Stimulated activated effector memory CD8-positive, alpha-beta T cell treated with anti-CD3 and anti-CD28 coated beads, Interleukin-12 subunit alpha, Interleukin-12 subunit beta, amount 100 ng/mL, for 72 hours (primary cell): ENCODE measurements at places on chromosomes 16 and 17.
A peak's percentile ranks its signal among the peaks of the same experiment; 100 is the strongest.

- no peak for DNase-seq
These were observed 21.9 kb downstream of the DYNLL2 start for GRCh38 chr17:58105093-58105492.

DNA sequence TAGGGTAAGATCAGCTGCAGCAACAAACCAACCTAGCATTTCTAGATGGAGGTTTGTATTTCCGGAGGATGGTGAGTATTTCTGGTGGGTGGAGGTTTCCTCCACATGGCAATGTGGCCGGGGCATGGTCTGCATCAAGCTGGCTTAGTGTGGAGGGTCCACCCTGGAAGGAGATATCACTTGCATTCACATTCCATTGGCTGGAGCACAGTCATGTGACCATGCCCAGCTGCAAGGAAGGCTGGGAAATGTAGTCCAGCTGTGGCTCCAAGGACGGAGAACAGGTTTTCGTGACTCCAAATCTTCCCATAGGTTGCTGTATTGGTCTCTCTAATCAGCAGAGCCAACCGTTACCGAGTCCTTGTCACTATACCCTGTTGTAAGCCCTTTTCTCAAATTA, 68.7 kb downstream of the RAI1 start:
- DNase-seq = peak; percentile 31

- DNase-seq = no peak
These were observed 791.3 kb upstream of the SOX9 start for GRCh38 chr17:71329310-71330098.

DNA sequence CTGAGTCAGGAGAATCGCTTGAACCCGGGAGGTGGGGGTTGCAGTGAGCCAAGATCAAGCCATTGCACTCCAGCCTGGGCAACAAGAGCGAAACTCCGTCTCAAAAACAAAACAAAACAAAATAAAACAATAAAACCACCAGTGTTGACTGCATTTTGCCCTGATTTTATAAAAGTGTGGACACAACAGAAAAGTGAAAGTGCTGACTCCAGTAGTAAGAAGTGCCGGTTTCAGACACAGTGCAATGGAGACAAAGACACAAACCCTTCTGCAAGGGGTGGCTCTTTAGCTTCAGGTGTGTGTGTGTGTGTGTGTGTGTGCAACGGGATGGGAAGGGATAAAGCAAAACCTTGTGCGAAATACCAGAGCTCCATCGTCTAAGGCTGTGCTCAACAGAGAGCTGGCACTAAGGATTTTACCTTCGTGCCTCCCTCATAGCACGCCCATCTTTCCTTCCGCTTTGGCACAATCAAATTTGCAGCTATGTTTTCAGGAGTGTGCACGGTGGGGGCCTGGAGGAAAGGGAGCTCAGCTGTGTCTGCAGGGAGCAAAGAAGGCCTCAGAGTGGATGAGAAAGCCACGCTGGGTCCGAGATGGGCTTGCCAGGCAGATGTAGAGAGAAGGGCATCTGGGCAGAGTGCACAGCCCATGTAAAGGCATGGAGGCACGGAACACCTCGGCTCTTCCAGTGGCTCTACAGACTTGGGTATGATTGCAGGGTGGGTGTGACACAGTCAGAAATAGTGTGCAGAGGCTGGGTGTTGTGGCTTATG, 15.5 kb downstream of the MXRA7 start:
- no peak for DNase-seq

DNA sequence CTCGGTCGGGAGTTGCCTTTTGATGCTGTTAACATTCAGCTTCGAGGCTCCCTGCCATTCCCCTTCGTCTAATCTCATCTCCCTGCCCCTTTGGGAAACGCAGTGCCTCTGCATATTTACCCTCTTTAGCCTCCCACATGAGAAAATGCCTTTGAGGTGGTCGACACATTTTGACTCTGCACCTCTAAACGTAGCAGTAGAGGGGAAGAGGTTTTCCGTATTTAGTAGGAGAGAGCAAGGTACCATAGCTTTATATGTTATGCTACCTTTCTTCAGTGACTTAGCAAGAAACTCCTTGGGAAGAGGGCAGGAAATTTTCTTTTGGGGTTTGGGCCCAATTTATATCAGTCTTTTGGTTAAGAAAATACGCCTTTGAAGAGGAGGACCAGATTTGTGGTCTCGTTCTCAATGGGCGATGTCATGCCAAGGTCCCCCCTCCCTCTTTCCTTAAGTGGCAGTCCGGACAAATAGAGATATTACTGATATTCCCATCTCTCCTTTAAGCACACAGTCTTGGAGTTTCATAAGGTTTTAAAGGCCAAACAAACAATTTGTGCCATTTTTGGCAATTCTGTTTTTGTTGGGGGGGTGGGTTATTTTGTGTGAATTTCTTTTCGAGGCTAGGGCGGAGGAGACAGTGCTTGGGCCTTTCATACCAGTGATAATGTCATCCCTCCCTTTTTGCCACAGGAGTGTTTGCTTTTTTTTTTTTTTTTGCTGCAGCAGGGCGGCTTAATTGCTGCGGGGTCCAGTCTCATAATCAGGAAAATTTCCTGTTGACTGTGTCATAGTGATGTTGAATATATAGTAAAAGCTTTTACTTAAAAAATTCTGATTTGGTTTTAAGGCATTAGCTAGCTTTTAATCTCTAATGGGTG, 1.5 kb downstream of the PAFAH1B1 start:
- no peak for DNase-seq

- DNase-seq = no peak
These were observed 25.3 kb downstream of the ANKRD40 start for GRCh38 chr17:50682441-50682840.

- DNase-seq = no peak
These were observed 116.5 kb downstream of the ZNF778 start for GRCh38 chr16:89334050-89334449.

DNA sequence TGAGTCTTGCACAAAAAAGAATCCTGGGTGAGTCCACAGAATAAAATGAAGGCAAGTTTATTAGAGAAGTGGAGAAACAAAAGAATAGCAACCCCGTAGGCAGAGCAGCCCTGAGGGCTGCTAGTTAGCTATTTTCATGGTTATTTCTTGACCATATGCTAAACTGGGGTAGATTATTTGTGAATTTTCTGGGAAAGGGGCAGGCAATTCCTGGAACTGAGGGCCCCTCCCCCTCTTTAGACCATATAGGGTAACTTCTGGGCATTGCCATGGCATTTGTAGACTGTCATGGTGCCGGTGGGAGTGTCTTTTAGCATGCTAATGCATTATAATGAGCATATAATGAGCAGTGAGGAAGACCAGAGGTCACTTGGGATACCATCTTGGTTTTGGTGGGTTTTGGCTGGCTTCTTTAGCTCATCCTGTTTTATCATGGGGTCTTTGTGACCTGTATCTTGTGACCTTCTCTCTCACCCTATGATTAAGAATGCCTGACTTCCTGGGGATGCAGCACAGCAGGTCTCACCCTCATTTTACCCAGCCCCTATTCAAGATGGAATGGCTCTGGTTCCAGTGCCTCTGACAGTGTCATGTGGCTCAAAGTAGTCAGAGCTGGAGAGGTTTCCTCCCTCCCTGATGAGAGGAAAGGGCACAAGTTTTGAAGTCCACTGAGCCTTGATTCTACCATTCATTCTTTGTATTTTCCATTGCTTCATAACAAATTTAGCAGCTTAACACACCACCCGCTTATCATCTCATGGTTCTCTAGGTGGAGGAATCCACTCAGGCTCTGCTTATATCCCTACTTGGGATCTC, 55.7 kb upstream of the LGALS9 start:
- no peak for DNase-seq

DNA sequence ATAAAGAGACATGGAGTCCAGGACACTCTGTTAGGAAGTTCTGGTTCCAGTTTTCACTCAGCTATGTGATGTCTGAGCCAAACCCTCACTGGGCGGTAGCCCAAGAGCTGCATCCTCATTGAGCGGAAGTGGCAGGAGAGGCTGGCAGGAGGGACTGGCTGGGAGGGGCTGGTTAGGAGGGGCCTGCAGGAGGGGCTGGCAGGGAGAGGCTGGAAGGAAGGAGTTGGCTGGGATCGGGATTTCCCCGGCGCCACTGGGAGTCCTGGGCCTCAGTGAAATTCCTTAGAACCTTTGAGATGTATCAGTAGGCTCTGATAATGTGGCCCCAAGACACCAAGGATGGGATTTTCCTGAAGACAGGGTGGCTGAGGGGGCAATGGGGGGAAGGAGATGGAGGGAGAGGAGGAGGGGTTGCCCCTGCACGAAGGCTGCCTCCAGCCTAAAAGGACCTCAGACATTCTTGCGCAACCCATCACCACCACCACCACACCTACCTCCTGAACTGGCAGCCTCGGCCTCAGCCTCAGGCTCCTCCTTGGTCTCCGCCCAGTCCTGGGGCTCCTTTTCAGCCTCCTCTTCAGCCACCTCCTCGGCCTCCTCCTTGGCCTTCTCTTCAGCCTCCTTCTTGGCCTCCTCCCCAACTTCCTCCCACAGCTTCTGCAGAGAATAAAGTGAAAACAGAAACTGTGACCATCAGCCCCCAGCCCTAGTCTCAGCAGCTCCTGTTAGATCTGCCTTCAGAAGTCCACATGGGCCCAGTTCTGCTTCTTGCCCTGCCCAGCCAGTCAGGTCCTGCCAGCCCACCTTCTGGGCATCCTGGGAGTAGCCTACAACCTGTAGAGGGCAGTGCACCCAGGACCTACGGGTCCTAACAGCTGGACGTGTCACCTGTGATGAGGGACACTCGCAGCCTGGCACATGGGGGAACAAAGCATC, 31.7 kb downstream of the CNGB1 start:
- DNase-seq = no peak

- DNase-seq = no peak
These were observed 61.5 kb downstream of the DHRS7C start for GRCh38 chr17:9729735-9730420.

GRCh38 chr17:68356949-68357455, 65.7 kb downstream of the ARSG start:
- DNase-seq = no peak

GRCh38 chr17:4766723-4767122, 5.0 kb upstream of the TM4SF5 start:
- no peak for DNase-seq

GRCh38 chr17:30930495-30930894, 8.8 kb downstream of the ADAP2 start:
- no peak for DNase-seq

DNA sequence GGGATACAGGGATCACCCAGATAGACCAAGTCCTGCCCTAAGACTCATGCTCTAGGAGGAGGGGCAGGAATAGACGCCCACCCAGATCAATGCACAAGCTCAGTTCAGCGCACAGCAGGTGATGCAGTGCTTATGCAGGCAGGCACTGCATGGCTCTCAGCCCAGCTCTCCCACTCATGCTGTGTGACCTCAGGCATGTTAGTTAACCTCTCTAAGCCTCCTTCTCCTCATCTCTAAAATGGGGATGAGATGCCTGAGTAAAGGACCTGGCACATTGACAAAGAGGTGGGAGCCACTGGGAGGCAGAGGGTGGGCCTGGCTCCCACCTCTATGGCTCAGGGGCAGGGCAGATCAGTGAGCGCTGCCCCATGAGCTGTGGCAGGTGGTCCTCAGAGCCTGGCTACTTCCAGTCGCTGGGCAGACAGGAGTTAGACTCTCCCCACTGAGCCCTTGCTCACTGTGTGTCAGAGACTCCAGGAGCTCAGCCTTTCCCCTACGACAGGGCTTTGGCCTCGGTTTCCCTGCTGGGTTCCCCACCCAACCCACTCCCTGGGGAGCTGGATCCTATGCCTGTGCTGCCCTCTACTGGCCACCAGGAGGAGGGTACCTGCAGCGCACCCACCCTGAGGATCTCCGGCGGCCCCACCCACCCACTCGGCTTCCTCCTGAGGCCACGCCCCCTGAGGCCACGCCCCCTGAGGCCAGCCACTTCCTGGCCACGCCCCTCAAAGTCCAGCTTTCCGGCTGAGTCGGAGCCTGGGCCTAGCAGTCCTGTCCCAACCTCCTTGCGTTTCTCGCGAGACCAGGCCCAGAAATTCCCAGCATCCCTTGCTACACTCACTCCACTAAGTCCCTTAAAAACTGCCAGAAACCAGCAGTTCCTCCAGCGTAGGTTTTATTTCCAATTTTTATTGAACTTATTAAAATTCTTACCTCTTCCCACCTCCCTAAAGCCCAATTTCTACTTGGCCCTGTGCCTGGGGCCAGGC, 196.1 kb downstream of the GSG1L start:
- DNase-seq = peak; percentile 87

DNA sequence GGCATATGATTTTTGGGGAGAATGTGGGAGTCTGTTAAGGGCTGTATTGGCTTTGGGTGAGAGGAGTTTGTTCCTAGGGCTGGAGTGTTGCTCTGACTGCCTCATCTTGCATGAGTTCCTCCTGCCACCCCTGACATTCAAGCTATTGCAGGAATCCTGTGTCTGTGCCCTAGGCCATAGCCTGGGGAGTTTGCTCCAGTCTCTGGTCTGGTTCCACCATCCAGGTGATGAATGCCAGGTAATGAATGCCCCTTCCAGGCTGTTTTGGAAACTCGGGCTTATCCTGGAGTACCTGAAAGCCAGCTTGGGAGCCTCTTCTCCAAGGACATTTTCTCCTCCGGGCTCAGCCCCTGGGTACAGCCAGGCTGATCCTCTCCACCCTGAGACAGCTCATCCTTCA, 117.0 kb upstream of the IRX3 start:
- no peak for DNase-seq

GRCh38 chr17:79464318-79465010, 146.4 kb downstream of the RBFOX3 start:
- no peak for DNase-seq

GRCh38 chr17:6867849-6868248, 36.3 kb upstream of the TEKT1 start:
- DNase-seq = no peak

DNA sequence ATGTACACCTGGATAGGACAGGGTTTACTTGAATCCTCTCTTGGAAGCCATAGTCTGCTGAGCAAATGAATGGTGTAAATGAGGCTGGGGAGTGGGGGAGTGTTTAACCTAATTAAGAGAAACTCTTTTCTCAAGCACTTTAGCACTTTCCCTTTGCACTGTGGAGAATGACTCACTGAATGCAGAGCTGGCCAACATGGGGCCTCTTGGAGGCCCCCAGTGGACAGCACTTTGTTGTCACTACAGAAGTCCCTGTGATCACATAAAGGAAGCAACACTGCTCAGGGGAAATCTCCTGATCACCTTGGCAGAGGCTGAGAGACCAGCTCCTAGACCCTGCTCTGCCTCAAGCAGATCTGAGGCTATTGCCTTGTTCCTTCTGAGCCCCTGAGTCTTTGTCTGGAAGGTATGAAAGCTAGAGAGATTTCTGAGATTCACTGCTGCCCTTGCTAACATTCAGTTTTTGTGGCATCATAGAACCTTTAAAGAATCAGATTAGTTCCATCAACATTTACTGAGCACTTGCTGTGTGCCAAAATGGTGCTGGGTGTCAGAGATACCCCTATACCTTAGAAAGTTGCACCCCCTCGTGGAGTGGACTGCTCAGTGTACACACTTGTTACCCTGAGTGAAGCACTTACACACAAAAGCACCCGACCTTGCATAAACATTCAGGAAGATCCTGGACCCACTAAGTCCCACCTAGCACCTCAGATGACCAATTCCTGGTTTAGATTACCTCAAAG, 230.1 kb upstream of the CCL2 start:
- no peak for DNase-seq

DNA sequence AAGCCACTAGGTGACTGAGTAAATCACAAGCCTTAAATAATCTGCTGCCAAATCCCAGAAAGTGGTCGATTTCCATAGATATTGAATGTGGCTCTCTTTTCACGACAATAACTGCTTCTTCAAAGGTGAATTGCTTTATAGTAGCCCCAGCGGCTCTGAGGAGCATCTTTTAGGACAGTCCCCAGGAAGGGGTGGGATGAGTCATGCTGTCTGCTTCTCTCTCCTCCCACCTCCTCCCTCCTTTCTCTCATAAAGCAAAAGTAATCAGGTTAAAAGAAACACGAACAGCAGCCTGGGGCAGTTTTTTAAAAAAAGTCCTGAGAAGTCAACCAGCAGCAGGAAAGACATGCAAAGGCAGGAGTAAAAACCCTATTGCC, 1.8 kb downstream of the KIAA0513 start:
- DNase-seq = peak; percentile 35

- no peak for DNase-seq
These were observed 9.2 kb downstream of the RPL23 start for GRCh38 chr17:38844261-38844757.
